PC-9 (cell line): ENCODE measurements at places on chromosomes 7 and 10. TPM values are rescaled to one million over a fixed set of nuclear protein-coding genes. Genes with fewer than 3 reads are reported as not detected.

Gene CRYGN
- 1.0 and 1.2 TPM in 2 replicates for total RNA-seq

- H3K4me3 ChIP-seq: no peak overlapping the region
- H3K36me3 ChIP-seq: no peaks in the 10 kb centered on the region
- no peaks in the 10 kb centered on the region for H3K27me3 ChIP-seq
- H3K4me1 ChIP-seq: peaks cover 10% of the 10 kb centered on the region
- no peak overlapping the region for H3K27ac ChIP-seq
Observed at GRCh38 chr7:106177738-106178592, 65.9 kb upstream of the SYPL1 start.

Gene DRGX
- not detected in 2 replicates for total RNA-seq

- peak overlapping the region; percentile 78 for H3K27ac ChIP-seq
- peak; percentile 100 for DNase-seq
- H3K4me3 ChIP-seq: 0 out of 2 replicates have a peak overlapping the region, but pooled peaks have one; percentile 0
Observed at GRCh38 chr7:47693216-47693615, 111.3 kb upstream of the TNS3 start.

Gene TMEM139
- 89.7 and 131 TPM in 2 replicates for total RNA-seq

DNA sequence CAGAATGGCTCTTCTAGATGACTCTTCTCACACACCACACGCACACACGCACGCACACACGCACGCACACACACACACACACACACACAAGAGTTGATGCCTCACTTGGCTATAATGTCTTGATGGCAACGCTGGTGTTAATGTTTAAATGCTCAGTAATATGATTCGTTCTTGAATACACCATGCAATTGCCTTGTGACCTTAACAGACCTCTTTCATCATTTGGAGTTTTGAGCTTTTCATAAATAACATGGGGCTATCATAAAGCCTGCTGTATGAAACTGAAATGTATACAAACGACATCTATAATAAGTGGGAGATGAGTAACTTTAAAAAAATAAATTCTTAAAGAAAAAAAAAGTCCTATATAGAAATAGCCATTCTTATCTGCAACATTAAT lies 8.2 kb downstream of the JCAD start:
- H3K27ac ChIP-seq: no peak overlapping the region
- DNase-seq: no peak
- H3K4me1 ChIP-seq: peaks cover 9% of the 10 kb centered on the region
- H3K27me3 ChIP-seq: no peaks in the 10 kb centered on the region
- H3K36me3 ChIP-seq: no peaks in the 10 kb centered on the region
- H3K4me3 ChIP-seq: no peak overlapping the region

DNA sequence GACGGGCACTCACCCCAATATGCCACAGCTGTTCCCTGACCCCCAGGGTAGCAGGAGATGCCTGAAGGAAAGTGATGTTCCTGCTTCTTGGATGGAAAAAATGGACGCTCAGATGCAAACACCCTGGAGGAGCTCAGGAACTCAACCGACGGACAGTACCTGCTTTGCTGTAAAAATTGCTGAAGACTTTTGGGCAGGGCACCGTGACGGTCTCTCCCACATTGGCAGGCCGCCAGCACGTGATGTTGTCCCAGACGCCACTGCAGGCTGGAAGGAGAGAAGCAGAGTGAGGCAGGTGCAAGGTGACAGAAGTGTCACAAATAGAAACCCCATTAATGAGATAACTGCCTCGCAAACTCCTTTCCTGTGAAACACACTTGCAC lies 35.0 kb downstream of the VIPR2 start:
- no peak overlapping the region for H3K27ac ChIP-seq
- no peaks in the 10 kb centered on the region for H3K4me1 ChIP-seq
- H3K36me3 ChIP-seq: no peaks in the 10 kb centered on the region
- no peak for DNase-seq

- no peaks in the 10 kb centered on the region for H3K36me3 ChIP-seq
- H3K27me3 ChIP-seq: no peaks in the 10 kb centered on the region
- no peak for DNase-seq
- H3K27ac ChIP-seq: no peak overlapping the region
- H3K4me1 ChIP-seq: no peaks in the 10 kb centered on the region
Observed at GRCh38 chr10:16727666-16728065, 89.6 kb downstream of the RSU1 start.

DNA sequence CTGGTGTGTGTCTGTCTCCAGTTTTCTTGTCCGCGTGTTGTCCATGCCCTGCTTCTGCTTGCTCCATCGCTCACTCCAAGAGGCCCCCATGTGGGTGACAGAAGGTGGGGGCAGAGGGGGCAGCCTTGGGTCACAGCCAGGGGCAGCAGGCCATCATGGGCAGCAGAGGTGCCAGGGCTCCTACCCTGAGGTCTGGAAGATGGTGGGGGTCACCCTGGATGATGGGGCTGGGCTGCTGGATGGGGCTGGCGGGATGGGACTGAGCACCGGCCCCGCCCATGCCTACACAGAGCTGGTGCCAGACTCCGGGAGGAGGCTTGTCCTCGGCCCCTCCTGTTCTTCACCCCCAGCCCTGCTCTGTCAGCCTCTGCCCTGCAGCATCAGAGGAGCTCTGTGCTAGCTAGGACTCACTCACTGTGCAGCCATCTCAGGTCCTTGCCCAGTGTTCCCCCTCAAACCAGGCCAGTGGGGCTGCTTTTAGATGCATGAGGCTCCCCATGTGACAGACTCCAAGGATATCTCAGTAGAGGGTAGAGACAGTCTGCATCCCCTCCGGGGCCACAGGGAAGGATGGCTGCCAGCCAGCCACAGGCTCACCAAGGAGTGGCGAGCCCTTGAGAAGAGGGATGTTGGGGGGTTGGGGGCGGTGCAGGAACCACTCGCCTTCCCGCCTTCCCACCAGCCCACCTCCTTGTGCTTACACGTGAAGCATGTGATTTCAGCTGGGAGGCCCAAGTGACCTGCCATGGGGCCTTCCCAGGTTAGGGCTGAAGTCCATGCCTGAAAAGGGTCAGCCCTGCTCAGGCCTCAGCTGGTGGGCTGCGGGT lies 35.5 kb upstream of the PPIF start:
- no peaks in the 10 kb centered on the region for H3K27me3 ChIP-seq
- H3K4me1 ChIP-seq: peaks cover 8% of the 10 kb centered on the region
- H3K36me3 ChIP-seq: peaks cover 10% of the 10 kb centered on the region
- H3K4me3 ChIP-seq: no peak overlapping the region
- no peak overlapping the region for H3K27ac ChIP-seq

DNA sequence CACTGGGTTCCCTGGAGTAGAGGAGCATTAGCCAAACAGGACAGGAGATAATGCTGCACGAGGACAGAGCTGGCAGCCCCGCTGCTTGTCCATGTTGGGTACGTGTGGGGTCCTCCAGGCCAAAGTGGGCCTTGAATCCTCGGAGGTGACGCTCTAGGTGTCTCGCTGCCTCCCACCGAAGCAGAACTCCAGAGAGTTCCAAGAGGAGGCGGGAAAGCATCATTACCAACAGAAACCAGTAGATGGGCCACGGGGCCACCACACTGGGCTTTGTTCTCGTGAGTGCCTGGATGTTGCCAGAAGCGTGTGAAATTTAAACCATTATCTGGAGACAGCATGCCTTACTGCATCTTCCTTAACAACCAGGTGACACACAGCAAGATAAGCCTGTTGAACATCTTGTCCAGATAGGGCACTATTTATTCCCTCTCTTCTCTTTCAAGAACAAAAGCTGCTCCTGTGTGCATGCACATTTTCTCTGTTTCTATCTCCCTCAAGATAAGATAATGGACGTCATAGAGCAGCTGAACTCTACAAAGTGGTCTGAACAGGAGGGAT lies 56.8 kb downstream of the TNS3 start:
- no peak overlapping the region for H3K27ac ChIP-seq
- no peak overlapping the region for H3K4me3 ChIP-seq
- peaks cover 7% of the 10 kb centered on the region for H3K4me1 ChIP-seq

DNA sequence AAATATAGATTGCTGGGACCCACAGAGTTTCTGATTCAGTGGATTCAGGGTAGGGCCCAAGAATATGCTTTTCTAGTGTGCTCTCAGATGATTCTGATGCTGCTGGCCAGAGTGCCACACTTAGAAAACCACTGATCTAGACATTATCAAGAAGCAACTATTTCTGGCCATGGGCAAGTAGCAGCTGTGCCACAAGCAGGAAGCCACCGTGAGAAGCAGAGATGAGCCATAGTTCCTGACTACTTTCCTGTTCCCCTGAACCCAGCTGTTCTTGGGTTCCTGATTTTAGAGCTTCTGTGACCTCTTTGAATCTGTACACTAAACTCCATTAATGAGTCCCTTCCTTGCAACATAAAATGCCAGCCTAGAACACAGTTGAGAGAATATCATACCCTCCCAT lies 38.1 kb upstream of the PIK3AP1 start:
- no peak overlapping the region for H3K27ac ChIP-seq
- H3K27me3 ChIP-seq: no peaks in the 10 kb centered on the region
- H3K4me1 ChIP-seq: no peaks in the 10 kb centered on the region
- DNase-seq: no peak
- no peaks in the 10 kb centered on the region for H3K36me3 ChIP-seq
- H3K4me3 ChIP-seq: no peak overlapping the region

Gene GFRA1
- 0.05 and 0.11 TPM in 2 replicates for total RNA-seq

GRCh38 chr10:16941067-16941466 lies 123.8 kb upstream of the RSU1 start:
- DNase-seq: no peak
- no peak overlapping the region for H3K27ac ChIP-seq
- H3K27me3 ChIP-seq: no peaks in the 10 kb centered on the region
- no peak overlapping the region for H3K4me3 ChIP-seq
- no peaks in the 10 kb centered on the region for H3K4me1 ChIP-seq
- no peaks in the 10 kb centered on the region for H3K36me3 ChIP-seq

Gene HOXA3
- 50.5 and 53.1 TPM in 2 replicates for total RNA-seq

DNA sequence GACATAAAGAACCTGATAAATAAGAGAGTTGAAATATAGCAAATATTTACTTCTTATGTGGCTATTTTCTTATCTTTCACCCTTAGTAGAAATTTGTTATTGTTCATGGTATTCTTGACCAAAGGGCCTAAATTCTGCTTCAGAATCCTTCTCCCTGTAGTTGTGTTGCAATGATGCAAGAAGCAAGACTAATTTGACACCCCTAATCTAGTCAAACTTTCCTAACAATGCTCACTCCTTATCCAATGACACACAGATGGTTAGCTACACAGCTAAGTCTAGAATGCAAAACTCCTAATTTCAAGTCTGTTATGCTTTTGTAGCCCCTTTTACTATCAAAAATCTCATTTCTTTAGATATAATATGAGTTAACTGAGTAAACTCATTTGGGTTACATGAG lies 56.1 kb downstream of the TWIST1 start:
- no peaks in the 10 kb centered on the region for H3K27me3 ChIP-seq
- H3K36me3 ChIP-seq: no peaks in the 10 kb centered on the region
- peak; percentile 15 for DNase-seq
- no peak overlapping the region for H3K4me3 ChIP-seq
- H3K4me1 ChIP-seq: no peaks in the 10 kb centered on the region
- no peak overlapping the region for H3K27ac ChIP-seq

- no peaks in the 10 kb centered on the region for H3K36me3 ChIP-seq
- DNase-seq: peak; percentile 23
- H3K4me3 ChIP-seq: no peak overlapping the region
- no peaks in the 10 kb centered on the region for H3K27me3 ChIP-seq
- H3K27ac ChIP-seq: no peak overlapping the region
Observed at GRCh38 chr7:129764247-129765084, 152.9 kb downstream of the NRF1 start.

DNA sequence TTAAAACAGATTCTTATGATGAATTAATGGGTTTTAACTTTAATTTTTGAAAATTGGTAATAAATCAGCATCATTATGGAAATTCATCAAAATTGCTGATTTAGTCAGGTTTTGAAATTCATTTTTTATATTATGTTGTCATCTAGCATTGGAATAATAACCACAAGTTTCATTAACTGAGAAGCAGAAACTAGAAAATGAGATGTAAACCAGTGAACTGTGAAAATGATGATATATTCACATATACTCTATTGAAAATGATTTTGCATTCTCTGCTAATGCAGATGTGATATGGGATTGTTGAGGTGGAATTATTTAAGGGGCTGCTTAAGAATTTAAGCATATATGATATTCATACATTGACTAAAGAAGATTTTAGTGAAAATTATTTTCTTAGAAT lies 316.1 kb upstream of the FZD1 start:
- no peaks in the 10 kb centered on the region for H3K4me1 ChIP-seq
- no peaks in the 10 kb centered on the region for H3K36me3 ChIP-seq
- no peaks in the 10 kb centered on the region for H3K27me3 ChIP-seq

GRCh38 chr10:62069452-62070178 lies 168.1 kb downstream of the ARID5B start:
- no peak overlapping the region for H3K4me3 ChIP-seq
- H3K27me3 ChIP-seq: no peaks in the 10 kb centered on the region
- peaks cover 12% of the 10 kb centered on the region; the same call in 1 of the 2 replicates for H3K4me1 ChIP-seq
- no peak for DNase-seq

DNA sequence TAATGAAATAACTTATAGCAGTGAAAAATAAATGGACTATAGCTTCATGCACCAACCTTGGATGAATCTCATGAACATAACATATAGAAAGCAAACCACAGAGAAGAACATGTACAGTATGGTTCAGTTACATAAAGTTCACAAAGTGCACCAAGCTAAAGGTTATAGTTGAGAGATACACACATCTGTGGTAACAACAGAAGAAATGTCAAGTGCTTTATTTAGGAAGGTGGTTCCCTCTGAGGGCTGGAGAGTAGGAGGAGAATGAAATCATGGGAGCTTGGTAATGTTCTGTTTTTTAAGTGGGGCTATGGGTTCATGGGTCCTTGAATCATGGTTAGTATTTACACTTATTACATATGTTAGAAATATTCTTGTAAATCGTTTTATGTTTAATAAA lies 323.3 kb downstream of the PHTF2 start:
- no peak overlapping the region for H3K27ac ChIP-seq
- no peak for DNase-seq
- no peaks in the 10 kb centered on the region for H3K27me3 ChIP-seq
- no peaks in the 10 kb centered on the region for H3K4me1 ChIP-seq
- H3K36me3 ChIP-seq: no peaks in the 10 kb centered on the region
- H3K4me3 ChIP-seq: no peak overlapping the region

Gene NOS3
- total RNA-seq: 1.8 and 3.2 TPM in 2 replicates

GRCh38 chr7:51590746-51591145 lies 274.1 kb upstream of the COBL start:
- H3K4me1 ChIP-seq: no peaks in the 10 kb centered on the region
- no peak for DNase-seq
- peaks cover 3% of the 10 kb centered on the region; the same call in 1 of the 2 replicates for H3K27me3 ChIP-seq
- no peak overlapping the region for H3K27ac ChIP-seq

- no peak overlapping the region for H3K4me3 ChIP-seq
- H3K27me3 ChIP-seq: no peaks in the 10 kb centered on the region
- no peaks in the 10 kb centered on the region for H3K36me3 ChIP-seq
- no peak overlapping the region for H3K27ac ChIP-seq
Observed at GRCh38 chr10:796233-796632, 106.8 kb upstream of the DIP2C start.

- no peaks in the 10 kb centered on the region for H3K36me3 ChIP-seq
- DNase-seq: peak; percentile 98
- H3K27me3 ChIP-seq: no peaks in the 10 kb centered on the region
- H3K4me1 ChIP-seq: peaks cover 47% of the 10 kb centered on the region
- H3K4me3 ChIP-seq: no peak overlapping the region
- H3K27ac ChIP-seq: peak overlapping the region; percentile 59
Observed at GRCh38 chr10:63707254-63707910, 186.2 kb downstream of the REEP3 start.

Gene ANKIB1
- total RNA-seq: 78.2 and 116 TPM in 2 replicates

- H3K27me3 ChIP-seq: no peaks in the 10 kb centered on the region
- H3K36me3 ChIP-seq: no peaks in the 10 kb centered on the region
- no peak overlapping the region for H3K27ac ChIP-seq
- no peak for DNase-seq
- H3K4me1 ChIP-seq: 0 out of 2 replicates have a peak, but pooled peaks cover 5% of the 10 kb centered on the region
- no peak overlapping the region for H3K4me3 ChIP-seq
Observed at GRCh38 chr7:112132051-112132694, 74.0 kb downstream of the DOCK4 start.

Gene TCAF1
- 41.5 and 44.6 TPM in 2 replicates for total RNA-seq

Gene FAM24B
- total RNA-seq: 10.8 and 14.8 TPM in 2 replicates

Gene FANK1
- total RNA-seq: 21.4 and 24.7 TPM in 2 replicates
